IMR-90 (cell line): ENCODE measurements at places on chromosomes 5 and 9. TPM values are rescaled to one million over a fixed set of nuclear protein-coding genes. Genes with fewer than 3 reads are reported as not detected.

Gene SPATA9
- 0.72 and 0.83 TPM in 2 replicates for total RNA-seq

Gene ADAMTS13
- under 0.01 and 0.18 TPM in 2 replicates for total RNA-seq

GRCh38 chr5:8770431-8770830, 775.4 kb downstream of the SEMA5A start:
- no peak for DNase-seq

DNA sequence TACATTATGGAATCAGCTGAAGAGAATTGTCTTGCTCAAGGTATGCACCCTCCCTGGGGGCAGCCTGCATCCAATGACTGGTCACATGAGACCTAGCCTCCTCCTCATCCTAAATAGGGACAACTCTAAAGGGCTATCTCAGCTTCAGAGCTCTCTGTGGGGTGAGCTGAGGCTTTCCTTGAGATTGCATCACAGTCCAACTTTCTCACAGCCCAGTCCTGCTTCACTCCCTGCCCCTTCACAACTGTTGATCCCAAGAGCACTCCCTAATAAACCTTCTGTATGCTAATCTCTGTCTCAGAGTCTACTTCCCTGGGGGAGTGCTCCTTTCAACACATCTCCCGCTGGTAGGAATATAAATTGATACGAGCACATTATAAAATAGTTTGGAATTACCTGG, 44.1 kb upstream of the ERBIN start:
- no peak for DNase-seq

Gene MLANA
- not detected in 2 replicates for total RNA-seq

Gene ZFP2
- total RNA-seq, result 0.18 and 0.56 TPM in 2 replicates

DNA sequence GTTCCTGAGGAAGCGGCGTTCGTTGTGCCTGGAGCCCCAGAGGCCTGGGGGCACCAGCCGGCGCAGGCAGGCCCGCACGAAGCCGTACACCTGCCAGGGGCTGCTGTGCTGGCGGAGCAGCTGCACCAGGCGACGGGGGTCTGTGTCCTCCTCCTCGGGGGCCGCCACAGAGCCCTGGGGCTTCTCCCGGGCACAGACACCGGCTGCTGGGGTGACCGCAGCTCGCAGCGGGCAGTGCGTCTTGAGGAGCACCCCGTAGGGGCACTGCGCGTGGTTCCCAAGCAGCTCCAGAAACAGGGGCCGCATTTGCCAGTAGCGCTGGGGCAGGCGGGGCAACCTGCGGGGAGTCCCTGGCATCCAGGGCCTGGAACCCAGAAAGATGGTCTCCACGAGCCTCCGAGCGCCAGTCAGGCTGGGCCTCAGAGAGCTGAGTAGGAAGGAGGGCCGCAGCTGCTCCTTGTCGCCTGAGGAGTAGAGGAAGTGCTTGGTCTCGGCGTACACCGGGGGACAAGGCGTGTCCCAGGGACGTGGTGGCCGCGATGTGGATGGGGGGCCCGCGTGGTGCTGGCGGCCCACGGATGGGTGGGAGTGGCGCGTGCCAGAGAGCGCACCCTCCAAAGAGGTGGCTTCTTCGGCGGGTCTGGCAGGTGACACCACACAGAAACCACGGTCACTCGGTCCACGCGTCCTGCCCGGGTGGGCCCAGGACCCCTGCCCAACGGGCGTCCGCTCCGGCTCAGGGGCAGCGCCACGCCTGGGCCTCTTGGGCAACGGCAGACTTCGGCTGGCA, 1.3 kb downstream of the TERT start:
- DNase-seq, result no peak

Gene DMRTA1
- total RNA-seq, result under 0.01 TPM in 2 replicates

- DNase-seq, result peak; percentile 41
Measured at GRCh38 chr5:91641730-91642350, 258.7 kb upstream of the ARRDC3 start.

- DNase-seq, result no peak
Measured at GRCh38 chr5:27010646-27011045, 27.7 kb downstream of the CDH9 start.

- DNase-seq, result no peak
Measured at GRCh38 chr9:10721301-10721700, 108.5 kb upstream of the PTPRD start.

DNA sequence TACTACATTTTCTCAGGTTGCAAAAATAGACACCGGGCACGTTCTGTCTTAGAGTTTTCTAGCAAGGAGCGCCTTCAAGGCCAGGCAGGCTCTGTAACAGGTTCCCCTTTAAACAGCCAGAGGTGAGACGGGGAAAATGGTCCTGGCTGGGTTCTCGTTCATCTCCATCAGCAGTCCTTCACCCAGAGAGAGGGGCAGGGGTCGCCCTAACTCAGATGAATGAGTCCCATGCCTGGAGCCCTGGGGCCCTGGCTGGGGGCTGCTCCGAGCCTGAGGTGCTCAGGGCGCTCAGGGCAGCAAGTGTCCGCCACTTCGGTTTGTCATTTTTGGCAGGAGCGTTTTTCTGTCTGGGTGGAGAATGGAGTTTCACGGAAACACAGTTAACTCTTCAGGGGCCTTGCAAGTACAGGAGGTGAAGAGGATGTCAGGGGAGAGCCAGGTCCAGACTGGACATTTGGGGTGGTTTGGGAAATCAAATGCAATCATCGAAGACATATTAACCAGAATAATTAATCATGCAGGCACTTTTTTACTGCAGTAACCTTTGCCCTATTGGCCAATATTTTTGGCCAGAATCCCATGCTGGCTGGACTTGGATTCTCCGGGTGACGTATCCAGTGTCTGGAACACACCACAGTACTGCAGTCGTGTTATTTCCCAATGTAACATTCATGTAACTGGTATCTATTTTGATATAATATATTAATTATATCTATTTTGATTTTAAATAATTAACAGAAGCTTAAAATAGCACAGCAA, 2.9 kb downstream of the NTNG2 start:
- DNase-seq, result no peak

Gene GRM6
- not detected in 2 replicates for total RNA-seq

DNA sequence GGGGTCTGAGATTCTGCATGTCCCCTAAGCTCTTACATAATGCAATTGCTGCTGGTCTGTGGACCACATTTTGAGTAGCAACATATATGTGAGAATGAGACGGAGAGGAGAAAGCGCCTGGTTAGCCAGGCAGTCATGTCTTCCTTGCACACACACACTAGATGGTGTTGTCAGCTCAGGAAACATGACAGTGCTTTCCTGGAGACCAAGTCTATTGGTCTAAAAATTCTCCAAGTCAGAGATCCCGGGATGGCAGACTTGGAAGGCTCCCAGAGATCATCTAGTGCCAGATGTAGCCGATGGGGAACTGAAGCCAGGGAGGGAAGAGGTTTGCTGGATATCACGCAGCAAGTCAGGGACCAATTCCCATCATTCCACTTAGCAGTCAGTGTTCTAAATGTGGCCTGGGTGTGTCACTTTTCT, 53.4 kb downstream of the GALNT12 start:
- DNase-seq, result peak; percentile 95

- peak; percentile 84 for DNase-seq
Measured at GRCh38 chr9:124257844-124258606, at the start of gene NEK6. Gene NEK6 (plus strand): TSS chr9:124257949. CDS start chr9:124301965, 44,016 bp downstream.

DNA sequence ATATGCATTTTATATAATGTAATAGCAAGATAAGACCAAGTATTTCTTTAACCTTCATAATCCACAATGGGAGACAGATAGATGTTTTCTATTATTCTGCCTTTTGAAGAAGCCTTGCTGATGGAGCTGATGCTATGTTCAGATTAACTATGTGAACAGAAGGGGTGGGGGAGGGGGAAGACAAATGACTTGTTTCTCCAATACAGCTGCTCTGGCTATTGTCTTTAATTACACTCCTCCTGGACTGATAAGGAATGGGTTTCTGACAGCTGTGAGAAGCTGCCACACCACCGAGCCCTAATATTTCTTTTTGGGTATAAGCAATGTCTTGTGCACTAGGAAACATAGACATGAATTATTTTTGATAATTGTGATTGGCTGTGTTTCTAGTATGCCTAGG, 62.0 kb downstream of the CAVIN4 start:
- no peak for DNase-seq
